ENCODE measurements at places on chromosomes 7 and 10.

DNA sequence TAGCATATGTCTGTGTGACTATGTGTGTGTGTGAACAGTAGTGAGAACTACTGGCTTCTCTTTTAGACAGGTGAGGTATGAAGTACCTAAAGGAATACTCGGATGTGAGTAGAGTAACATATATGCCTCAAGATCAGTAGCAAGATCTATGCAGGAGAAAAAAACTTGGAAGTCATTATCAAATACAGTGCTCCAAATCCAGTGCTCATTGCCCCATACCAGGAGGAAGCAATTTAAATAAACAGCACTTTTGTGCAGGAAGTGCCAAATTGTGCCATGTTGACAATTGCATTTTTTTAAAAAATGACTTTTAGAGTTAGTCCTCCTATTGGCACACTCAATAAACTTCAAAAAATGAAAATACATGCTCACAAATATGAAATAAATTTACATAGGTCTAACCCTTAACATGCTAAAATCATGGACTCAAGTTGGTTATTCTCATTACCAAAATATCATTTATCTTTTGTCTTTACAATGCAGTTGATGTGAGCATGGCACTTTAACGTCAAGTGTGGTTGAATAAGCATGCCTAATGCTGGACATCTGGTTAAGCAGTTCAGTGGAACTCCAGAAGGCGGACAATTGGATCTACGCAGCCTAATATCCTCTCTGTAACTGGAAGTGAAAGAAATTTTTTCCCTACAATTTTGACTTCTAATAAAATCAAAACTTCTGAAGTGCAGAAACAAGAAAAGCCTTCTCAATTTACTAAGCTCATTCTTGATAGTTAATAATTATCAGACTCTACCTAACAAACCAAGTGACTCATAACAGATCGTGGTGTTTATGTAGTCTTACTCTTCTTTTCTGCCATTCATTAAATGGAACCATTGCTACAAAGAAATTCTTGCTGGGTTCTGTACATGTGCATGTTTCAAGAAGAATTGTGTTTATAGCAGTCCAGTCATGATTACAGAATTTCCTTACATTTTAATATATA, 195.2 kb downstream of the MDFIC start:
- no peak for DNase-seq

DNA sequence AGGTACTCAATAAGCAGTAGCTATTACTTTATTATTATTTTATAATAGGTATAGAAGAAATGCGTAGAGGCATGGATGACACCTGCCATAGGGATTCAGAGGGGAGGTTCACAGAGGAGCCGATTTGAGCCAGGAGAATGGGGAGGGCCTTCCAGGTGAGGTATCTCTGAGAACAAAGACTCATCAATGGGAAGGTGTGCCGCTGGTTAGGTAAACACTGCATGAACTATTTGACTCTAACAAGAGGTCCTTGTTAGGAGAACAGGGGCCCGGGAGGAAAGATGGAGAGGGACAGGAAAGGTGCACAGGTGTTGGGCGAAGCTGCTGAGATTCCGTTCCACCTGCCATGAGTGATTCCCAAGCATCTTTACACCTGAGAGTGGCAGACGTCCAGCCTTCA, 41.8 kb upstream of the TMEM273 start:
- no peak for DNase-seq

GRCh38 chr7:1099154-1099542, 11.2 kb downstream of the GPER1 start:
- no peak for DNase-seq

DNA sequence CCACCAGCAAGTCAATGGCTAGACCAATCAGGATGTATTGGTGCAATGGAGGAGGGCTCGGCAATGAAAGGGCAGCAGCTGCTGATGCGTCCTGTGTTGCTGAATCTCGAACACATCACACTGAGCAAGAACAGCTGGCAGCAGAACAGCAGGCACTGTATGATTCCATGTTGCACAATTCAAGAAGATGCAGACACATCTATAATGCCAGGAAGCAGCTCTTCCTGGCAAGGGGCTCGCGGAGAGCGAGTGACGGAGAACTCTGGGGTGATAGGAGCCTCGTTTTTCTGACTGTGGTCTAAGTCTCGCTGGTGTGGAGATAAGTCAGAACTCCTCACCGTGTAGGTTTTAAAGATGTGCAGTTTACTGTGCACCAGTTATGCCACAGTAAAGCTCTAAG, 24.8 kb upstream of the PFKP start:
- DNase-seq = no peak

DNA sequence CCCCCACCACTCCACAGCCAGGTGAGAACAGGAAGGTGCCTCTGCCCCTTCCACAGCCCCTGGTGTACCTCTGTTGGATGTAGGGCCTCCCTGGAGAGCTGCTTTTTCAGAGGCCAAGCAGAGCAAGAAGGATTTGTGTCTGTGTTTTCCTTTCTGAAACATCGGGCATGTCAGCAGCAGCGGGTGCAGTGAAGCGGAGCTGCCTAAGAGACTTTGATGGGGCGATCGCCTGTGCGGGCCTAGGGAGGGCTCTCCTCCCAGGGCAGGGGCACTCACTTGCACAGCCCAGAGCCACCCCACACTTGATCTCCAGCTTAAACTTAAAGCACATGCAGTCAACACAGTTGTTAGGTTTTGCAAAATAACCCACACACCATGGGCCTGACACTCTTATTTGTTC, 324.7 kb downstream of the ACTR3B start:
- no peak for DNase-seq

- DNase-seq = peak; percentile 25
Observed at GRCh38 chr10:73218431-73219191, 28.4 kb downstream of the DNAJC9 start.

GRCh38 chr10:58414270-58415041, 29.2 kb downstream of the TFAM start:
- DNase-seq = peak; percentile 80

- no peak for DNase-seq
Observed at GRCh38 chr10:70323697-70324338, 40.0 kb upstream of the NPFFR1 start.

GRCh38 chr7:139494835-139495579, 11.5 kb upstream of the KLRG2 start:
- peak; percentile 6 for DNase-seq

DNA sequence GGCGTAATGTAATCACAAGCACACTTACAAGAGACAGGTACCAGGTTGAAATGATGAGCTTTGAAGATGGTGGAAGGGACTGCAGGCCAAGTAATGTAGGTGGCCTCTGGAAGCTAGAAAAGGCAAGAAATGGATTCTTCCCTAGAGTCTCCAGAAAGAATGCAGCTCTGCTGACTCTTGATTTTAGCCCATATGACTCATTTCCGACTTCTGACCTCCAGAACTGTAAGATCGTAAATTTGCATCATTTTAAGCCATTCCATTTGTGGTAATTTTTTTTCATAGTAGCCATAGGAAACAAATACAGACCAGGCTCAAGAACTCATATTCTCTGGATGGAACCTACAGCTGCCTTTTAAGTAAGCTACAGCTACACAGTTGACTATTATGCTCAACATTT, 315.5 kb downstream of the MAGI2 start:
- peak; percentile 88 for DNase-seq

- DNase-seq = no peak
Observed at GRCh38 chr10:108064746-108065260, 900.3 kb upstream of the SORCS1 start.

GRCh38 chr7:31816810-31817209, 129.8 kb downstream of the PPP1R17 start:
- DNase-seq = no peak

GRCh38 chr7:74311305-74311744, 22.1 kb downstream of the CLIP2 start:
- DNase-seq = peak; percentile 53

- DNase-seq = no peak
Observed at GRCh38 chr7:87060288-87060537, 759 bp upstream of the ELAPOR2 start.

DNA sequence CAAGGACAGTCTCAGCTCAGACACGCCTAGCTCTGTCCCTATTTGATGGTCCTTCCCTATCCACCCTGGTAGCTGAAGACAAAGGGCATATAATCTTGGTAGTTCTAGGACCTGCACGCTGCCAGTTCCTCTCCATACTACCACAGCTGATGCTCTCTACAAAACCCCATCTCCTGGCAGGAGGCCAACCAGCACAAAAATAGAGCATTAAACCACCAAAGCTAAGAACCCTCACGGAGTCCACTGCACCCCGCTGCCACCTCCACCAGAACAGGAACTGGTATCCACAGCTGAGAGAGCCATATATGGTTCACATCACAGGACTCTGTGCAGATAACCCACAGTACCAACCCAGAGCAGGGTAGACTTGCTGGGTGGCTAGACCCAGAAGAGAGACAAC, 299.4 kb downstream of the LRRTM3 start:
- no peak for DNase-seq

DNA sequence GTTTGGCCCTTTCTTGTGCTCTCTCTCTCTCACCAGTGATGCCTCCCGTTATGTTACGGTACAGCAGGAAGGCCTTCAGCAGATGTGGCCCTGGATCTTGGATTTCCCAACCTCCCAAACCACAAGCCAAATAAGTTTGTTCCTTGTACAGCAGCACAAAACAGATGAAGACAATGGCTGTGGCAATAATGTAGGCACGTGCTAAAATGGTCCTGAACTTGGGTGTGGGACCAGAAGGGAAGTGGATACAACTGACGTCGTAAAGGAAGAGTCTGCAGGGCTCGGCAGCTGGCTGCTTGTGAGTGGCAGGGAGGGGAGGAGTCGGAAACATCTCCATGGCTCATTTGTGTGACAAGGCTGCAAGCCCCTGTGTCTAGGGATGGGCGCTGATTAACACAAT, 26.8 kb downstream of the PROSER2 start:
- DNase-seq = no peak

DNA sequence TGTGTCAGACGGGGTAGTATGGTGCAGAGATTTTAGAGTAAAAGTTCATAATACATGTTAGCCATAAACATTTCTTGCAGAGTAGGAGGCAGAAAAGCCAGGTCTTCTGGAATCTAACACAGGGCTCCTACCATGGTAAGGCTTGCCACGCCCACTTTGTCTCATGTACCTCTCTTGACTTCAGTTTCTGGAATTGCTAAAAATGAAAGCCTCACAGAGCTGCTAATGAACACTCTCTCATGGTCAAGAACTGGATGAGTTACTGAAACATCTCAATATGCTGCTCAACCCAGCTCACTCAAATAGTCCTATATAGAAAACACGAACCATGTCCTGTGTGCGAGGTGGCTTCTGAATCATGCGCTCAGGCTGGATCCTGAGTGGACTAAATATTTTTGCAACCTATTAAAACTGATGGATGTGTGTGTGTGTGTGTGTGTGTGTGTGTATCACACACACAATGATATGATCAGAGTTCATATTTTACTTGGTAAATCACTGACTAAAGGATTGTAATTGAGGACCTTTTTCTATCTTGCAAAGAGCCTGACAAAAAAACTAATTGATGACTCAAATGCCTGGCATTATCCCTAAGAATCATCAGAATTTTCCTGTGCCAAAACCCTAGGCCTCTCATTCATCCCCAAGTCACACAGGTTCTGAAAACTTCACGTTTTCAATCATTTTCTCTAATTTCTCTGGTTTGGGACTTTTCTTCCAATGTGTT, 1306.6 kb downstream of the XPNPEP1 start:
- DNase-seq = peak; percentile 16
